T-cell (primary cell): ENCODE measurements at places on chromosomes 2 and 18.

DNA sequence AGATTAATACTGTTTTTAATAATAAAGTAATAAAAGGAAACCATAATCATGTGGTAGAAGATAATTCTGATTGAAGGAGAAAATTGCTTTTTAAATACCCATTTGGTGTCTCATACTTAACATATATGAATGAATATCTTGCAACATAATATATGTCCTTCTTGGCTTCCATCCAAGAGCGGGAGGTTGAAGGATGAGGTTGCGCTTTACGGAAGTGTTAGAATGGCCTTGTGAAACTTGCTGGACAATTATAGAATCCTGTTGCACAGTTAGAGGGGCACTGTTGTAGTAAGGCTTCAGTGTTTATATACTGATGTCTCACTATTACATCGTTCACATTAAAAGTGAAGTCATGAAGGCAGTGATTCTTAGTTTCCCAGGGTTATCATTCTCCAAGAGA lies 9.4 kb downstream of the INSIG2 start:
- no peak for DNase-seq

- no peak for DNase-seq
Measured at GRCh38 chr2:200929334-200930249, 33.9 kb downstream of the ORC2 start.

DNA sequence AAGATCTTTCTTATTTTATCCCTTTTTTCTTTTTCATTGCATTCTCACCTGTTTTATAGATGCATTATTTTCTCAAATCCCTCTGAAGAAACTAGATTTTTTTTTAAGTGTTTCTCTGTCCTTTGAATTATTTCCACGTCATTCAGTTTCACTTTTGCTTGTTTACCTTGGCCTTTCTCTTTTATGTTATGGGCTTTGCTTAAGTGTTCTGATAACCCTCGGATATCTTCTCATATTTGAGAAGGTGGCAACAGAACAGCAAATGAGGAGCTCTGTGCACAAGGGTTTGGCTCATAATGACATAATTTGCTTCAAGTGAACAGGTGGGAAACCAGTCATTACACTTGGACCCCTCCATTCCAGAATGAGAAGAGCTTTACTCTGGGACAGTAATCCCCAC lies 111.9 kb downstream of the C1D start:
- DNase-seq, result no peak

DNA sequence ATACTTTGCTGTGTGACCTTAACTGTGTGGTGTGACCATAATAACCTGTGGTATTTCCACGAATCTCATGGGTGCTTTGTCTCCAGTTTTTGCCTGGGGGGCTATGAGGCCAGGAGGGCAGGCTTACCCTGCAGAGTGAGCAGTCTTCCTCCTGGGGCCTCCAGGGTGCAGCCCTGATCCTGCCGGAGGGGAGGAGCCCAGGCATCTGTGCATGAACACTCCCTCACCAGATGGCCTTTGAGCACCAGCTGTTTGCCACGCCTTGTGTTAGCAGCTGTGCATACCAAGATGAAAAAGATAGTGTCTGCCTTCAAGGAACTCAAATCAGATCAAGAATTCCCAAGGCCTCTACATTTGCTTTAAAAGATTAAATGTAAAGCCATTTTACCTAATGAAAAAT lies 75.0 kb upstream of the RBM44 start:
- DNase-seq, result no peak

GRCh38 chr2:207112383-207112782 lies 53.4 kb downstream of the KLF7 start:
- no peak for DNase-seq

DNA sequence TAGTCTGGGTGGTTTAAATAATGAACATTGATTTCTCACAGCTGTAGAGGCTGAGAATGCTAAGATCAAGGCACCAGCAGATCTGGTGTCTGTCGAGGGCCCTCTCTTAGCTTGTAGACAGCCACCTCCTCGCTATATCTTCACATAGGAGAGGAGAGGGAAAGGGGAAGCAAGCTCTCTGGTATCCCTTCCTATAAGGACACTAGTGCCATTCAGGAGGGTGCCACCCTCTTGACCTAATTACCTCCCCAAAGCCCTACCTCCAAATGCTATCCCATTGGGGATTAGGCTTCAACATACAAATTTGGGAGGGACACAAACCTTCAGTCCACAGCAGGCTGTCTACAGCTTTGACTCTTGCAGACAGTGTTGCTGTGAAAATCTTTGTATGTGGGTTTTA lies 76.7 kb downstream of the BOLA3 start:
- DNase-seq, result no peak

GRCh38 chr18:34909637-34910364 lies 131.4 kb upstream of the MAPRE2 start:
- DNase-seq, result no peak

- DNase-seq, result no peak
Measured at GRCh38 chr2:28752631-28753376, 1.2 kb downstream of the PPP1CB start.
